ENCODE measurements at places on chromosomes 6 and 20. TPM values are rescaled to one million over a fixed set of nuclear protein-coding genes. Genes with fewer than 3 reads are reported as not detected.

Gene CGAS
- total RNA-seq, result 3.7 TPM

Gene RNGTT
- total RNA-seq, result 8.9 TPM

Gene CPXM1
- total RNA-seq, result 32.2 TPM

Gene FYN
- total RNA-seq, result 162 TPM

Gene PACRG
- total RNA-seq, result not detected

Gene LEMD2
- 28.1 TPM for total RNA-seq

Gene FAM83C
- total RNA-seq, result not detected

Gene MEI4
- total RNA-seq, result not detected

Gene TMC2
- not detected for total RNA-seq

Gene RCAN2
- total RNA-seq, result 1.2 TPM

Gene CST7
- not detected for total RNA-seq

Gene MED23
- 15.6 TPM for total RNA-seq

Gene NEDD9
- 17.1 TPM for total RNA-seq

Gene ANKRD6
- 16.5 TPM for total RNA-seq

Gene GTSF1L
- total RNA-seq, result not detected

Gene GSTA1
- not detected for total RNA-seq

Gene HSPA12B
- not detected for total RNA-seq

Gene BPIFB4
- 0.23 TPM for total RNA-seq

Gene SGK2
- 0.47 TPM for total RNA-seq

Gene WFDC2
- total RNA-seq, result not detected

Gene TCP1
- 378 TPM for total RNA-seq

Gene BPI
- 0.30 TPM for total RNA-seq

Gene PGK2
- not detected for total RNA-seq

Gene UBD
- not detected for total RNA-seq

Gene SYNDIG1
- total RNA-seq, result 4.9 TPM

Gene TAGAP
- not detected for total RNA-seq

Gene FUCA2
- 26.0 TPM for total RNA-seq

Gene TRERF1
- total RNA-seq, result 1.2 TPM

Gene SEMG1
- not detected for total RNA-seq

Gene APOM
- total RNA-seq, result 1.5 TPM

Gene ZBTB12
- total RNA-seq, result 12.4 TPM

Gene PLA2G7
- not detected for total RNA-seq

Gene POM121L2
- not detected for total RNA-seq

Gene AGPAT4
- total RNA-seq, result 4.0 TPM

Gene MRPS26
- 42.8 TPM for total RNA-seq

Data from smooth muscle cell of the coronary artery (primary cell).